ENCODE measurements at places on chromosomes 4 and X. TPM values are rescaled to one million over a fixed set of nuclear protein-coding genes. Genes with fewer than 3 reads are reported as not detected.

Gene NUDT6
- total RNA-seq, result 8.3 TPM

Gene ADH7
- total RNA-seq, result not detected

Gene GCNA
- 0.99 TPM for total RNA-seq

Gene MTNR1A
- total RNA-seq, result 3.9 TPM

Gene ATP1B4
- total RNA-seq, result not detected

Gene TMPRSS11A
- not detected for total RNA-seq

Gene PDE6B
- 2.3 TPM for total RNA-seq

GRCh38 chr4:2059046-2059725 is at the start of gene NAT8L:
Gene NAT8L (plus strand): TSS chr4:2059327. CDS start chr4:2059512, 185 bp downstream.
- no peak for DNase-seq

DNA sequence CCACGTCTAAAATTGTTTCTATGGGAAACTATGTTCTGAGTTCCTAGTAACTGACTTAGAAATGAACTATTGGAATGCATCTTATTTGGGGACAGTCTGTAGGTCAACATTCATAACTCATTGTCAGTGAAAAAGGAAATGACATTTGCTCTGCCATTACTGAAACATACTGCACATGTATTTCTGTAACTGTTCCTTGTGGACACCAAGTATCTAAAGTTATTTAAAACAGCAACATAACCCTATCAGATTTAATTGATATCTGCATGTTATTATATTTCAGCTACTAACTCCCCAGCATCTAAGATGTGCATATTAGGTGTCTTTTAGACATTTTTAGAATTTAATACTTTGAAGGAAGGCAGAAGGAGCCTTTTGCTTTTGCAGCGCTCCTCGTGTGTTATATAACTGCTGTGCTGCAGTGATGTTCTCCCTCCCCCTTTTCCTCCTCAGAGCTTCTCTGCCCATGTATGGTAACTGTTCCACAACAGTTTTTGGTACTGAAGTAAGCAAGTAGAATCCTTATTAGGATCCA is 37.2 kb upstream of the TMEM131L start:
- no peak for DNase-seq

GRCh38 chr4:3198906-3199305 is 50.1 kb upstream of the MSANTD1 start:
- no peak for DNase-seq

DNA sequence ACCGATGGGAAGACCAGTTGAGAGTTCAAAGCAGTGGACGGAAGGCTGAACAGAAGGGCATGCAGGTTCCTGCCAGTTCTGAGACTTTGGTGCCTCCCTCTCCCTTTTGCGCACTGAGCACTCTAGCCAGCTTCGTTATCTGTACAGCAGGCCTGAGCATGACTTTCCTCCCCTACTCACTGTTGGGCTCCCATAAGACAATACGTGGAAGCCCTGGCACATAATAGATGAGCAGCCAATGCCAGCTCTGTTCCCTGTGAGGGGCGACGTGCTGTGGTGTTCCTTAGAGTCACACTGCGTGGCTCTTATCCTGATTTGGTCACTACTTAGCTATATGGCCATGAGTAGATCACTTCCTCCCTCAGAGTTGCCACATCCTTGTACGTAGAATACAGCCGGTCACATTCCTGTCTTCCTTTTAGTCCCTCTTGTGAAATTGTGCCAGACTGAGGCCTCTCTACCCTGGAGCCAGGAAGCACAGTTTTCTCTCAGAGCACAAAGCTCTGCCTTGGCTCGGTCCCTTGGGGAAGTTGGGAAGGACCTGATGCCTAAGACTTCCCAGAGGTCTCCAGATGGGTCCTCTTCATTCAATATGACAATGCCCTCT is 160.4 kb upstream of the MAMLD1 start:
- no peak for DNase-seq

DNA sequence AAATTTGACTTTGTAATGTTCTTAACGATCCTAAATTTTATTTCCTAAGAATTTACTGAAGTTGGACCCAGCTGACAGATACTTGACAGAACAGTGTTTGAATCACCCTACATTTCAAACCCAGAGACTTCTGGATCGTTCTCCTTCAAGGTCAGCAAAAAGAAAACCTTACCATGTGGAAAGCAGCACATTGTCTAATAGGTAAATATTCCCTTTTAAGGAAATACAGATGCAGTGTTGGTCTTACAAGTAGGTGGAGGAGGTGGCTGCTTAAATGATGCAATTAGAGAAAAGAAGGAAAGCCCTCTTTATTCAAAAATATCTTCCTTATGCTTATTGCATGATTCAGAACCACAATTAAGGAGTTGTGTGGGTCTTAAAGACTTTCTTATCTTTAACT is 73.5 kb downstream of the RS1 start:
- DNase-seq, result no peak

GRCh38 chr4:123705419-123705818 is 308.8 kb downstream of the SPRY1 start:
- DNase-seq, result no peak

DNA sequence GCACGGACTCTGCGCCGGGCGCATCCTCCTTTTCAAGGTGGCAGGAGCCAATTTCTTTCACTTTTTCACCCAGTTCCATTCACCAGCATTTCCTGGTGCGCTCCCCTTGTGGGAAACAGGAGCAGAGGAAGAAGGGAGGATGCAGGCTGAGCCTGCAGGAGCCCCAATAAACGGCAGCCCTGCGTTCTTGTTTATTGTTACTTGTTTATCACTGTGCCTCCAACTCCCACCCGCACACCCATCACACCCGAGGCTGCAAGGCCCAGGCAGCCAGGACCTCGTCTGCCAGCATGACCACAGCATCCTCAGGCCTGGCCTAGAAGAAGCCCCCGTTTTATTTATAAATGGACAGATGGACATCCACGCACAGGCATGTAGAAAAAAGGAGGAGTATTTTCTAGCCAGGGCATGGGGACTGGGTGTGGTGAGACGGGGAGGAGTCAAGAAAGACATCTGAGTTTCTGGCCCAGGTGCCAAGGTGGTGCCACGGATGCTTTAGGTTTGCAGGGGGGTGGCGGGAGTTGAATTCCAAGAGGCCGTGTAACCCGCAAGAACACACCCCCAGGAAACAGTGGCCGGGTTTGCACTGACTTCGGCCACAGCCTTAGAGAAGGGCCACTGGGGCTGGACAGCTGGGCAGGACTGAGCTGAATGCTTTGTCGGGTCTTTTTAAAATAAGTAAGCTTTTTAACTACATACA is 51.7 kb downstream of the JAKMIP1 start:
- no peak for DNase-seq

Measured in colonic mucosa (tissue), 4 donors.